NCI-H1930 (cell line): ENCODE measurements at places on chromosomes 16 and 17.
A peak's percentile ranks its signal among the peaks of the same experiment; 100 is the strongest.

- no peak for DNase-seq
These were observed 45.9 kb downstream of the KANSL1 start for GRCh38 chr17:46147296-46147695.

DNA sequence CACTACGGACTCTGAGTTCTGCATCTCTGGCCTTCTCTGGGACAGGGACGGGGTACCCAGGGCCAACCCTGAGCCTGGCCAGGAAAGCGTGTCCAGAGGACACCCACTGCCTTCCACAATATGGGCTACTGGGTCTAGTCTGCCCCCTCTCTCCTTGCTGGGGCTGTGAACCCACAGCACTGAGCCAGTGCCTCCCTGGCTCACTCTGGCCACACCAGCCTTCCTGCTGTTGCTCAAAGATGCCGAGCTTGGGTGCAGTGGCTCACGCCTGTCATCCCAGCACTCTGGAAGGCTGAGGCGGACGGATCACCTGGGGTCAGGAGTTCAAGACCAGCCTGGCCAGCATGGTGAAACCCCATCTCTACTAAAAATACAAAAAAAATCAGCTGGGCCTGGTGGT, 24.8 kb downstream of the PITPNM3 start:
- no peak for DNase-seq

DNA sequence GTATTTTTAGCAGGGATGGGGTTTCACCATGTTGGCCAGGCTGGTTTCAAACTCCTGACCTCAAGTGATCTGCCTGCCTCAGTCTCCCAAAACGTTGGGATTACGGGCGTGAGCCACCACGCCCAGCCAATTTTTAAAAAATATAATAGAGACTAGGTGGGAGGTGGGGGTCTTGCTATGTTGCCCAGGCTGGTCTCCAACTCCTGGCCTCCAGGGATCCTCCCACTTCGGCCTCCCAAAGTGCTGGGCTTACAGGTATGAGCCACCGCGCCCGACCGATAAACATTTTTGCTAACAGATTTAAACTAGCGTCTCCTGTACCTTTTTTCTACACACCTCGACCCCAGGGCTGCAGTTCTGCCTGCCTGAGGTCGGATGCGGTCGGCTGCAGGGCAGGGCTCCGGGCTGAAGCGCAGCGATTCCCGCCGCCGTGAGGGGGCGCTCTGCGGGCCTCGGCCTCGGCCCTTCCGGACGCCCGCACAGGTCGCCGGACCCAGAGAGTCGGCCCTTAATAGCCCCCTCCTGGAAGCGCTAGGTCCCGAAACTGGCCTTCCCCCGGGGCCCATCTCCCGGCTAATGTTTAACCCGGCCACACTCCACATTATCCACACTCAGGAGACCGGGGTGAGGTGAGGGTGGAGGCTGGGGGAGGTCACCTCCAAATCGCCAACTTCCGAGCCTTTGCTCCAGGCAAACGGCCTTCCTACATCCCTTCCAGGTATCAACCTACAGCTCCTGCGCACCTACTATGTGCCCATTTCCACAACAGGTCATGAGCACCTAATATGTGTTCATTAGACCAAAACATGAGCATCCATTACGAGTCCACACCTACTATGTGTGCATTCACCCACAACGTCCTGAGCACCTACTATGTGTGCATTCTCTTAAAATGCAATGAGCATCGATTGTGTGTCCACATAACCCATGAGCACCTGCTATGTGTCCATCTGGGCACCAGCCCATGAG, 2.0 kb upstream of the GLIS2 start:
- peak; percentile 81 for DNase-seq

DNA sequence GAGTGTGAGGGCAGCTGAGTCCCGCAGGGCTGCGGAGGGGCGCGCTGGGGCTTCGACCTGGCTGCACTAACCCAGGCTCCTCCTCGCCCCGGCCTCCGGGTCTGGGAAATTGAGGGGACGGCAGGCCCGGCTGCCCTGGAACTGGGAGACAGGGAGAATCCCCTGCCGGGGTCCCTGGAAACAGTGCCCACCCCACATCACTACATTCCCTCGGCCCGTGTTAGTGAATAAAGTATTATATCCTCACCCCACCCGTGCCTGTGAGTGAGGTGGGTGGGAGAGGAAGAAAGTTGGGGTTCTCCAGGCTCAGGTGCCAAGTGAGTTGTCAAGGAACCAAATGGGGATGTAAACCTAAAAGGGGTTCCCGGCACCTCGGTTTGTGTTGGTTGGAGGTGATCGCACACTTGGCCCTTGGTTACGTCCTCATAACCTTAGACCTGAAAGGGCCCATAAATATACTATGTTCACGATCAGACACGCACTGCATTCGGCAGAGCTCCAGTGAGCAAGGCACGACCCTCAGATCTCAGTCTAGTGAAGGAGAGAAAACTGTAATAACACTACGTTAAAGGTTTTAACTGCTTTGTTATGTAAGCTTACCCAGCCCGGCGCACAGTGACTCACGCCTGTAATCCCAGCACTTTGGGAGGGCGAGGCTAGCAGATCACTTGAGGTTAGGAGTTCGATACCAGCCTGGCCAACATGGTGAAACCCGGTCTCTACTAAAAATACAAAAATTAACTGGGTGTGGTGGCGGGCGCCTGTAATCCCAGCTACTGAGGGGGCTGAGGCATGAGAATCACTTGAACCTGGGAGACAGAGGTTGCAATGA, 11.2 kb downstream of the ZNF771 start:
- DNase-seq, result no peak

- DNase-seq, result no peak
These were observed 14.7 kb downstream of the CCR7 start for GRCh38 chr17:40550608-40551007.

- DNase-seq, result no peak
These were observed 32.5 kb downstream of the BAIAP2 start for GRCh38 chr17:81067391-81067811.

- no peak for DNase-seq
These were observed 259.7 kb downstream of the SEC14L1 start for GRCh38 chr17:77400445-77400870.

DNA sequence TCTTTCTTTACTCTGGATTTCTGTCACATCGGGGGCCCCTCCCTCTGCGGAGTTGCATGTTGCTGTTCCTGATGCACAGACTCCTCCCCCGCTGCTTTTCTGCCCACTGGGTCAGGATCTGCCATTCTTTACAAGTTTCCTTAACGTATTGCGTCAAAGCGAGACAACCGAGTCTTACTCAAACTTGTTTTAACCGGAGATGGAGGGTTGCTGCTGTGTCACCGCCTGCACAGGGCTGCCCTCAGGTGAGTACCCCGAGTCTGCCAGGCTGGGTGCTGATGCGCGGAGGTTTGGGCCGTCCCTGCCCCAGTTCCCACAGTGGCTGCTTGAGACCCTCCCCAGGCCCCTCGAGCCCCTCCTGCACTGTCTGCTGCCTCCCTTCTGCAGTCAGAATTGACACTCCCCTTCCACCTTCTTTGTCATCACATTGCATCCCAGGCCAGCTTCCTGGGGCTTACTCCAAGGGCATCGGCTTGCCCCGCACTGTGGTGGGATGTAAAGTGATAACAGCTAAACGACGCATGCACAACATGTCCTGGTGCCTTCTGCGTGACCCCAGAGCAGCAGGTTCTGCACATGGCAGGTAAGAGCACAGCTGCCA, 19.3 kb downstream of the CARHSP1 start:
- no peak for DNase-seq

DNA sequence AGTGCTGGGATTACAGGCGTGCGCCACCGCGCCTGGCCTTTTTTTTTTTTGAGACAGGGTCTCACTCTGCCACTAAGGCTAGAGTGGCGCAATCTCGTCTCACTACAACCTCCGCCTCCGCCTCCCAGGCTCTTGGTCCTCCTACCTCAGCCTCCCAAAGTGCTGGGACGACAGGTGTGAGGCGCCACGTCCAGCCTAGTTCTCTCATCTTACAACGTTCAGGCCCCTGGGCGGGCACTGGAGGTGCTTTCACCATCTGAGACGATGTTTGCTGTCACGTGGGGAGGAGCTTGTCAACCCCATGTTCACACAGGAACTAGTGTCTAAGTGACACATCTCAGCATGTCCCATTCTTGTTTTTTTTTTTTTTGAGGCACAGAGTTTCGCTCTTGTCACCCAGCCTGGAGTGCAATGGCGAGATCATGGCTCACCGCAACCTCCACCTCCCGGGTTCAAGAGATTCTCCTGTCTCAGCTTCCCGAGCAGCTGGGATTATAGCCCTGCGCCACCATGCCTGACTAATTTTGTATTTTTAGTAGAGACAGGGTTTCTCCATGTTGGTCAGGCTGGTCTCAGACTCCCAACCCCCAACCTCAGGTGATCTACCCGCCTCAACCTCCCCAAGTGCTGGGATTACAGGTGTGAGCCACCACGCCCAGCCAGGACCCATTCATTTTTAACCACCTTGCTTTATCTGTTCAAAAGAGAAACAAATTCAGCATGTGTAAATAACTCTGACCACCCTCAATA, 5.2 kb upstream of the FANCA start:
- no peak for DNase-seq

GRCh38 chr16:57786632-57787518, 15.4 kb downstream of the KIFC3 start:
- DNase-seq, result no peak

DNA sequence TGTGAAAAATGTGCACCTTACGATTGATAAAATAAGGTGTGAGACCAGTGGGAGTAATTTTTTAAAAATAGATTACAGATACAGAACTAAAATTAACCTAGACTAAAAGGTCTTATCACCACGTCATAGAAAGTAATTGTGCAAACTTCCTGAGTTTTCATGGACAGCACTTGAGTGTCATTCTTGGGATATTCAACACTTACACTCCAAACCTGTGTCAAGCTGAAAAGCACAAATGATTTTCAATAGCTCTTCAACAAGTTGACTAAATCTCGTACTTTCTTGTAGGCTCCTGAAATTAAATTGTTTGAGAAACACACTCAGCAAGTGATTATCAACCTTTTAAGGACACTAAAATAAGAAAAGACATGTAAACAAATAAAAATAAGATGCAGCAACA, 20.5 kb downstream of the BRCA1 start:
- no peak for DNase-seq

- DNase-seq, result no peak
These were observed 18.9 kb upstream of the MYH10 start for GRCh38 chr17:8649157-8650118.

- DNase-seq, result no peak
These were observed 300.9 kb downstream of the C16orf95 start for GRCh38 chr16:87016046-87017035.

DNA sequence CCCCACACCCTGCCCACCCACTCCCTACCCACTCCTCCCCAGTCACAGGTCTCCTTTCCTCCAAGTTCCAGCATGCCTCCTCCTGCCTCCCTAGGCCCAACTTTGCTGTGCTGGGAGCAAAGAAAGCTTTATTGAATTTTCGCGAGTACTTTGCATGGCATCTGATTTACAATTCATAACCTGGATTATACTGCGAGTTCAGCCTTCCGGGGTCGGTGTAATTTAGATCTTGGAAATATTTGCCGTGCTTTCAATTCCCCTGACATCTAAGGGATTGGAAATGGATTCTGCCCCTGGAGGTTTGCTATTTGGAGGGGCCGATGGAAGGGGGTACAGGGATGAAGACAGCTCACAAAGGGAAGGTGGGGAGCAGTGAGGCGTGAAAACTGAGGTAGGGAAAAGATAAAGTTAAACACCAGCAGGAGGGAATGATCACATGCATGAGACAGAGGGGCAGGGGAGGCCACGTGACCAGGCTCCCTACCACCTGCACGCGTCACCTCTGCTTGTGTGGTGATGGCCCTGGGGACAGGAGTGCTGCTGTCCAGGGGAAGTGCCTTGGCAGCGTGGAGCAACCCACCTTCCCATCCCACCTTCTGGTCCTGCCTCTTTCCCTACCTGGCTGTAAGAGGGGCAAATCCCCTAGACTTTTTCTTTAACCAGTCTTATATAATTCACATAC, 132.3 kb upstream of the RPL38 start:
- no peak for DNase-seq

GRCh38 chr17:77681861-77682260, 276.6 kb upstream of the TNRC6C start:
- no peak for DNase-seq

DNA sequence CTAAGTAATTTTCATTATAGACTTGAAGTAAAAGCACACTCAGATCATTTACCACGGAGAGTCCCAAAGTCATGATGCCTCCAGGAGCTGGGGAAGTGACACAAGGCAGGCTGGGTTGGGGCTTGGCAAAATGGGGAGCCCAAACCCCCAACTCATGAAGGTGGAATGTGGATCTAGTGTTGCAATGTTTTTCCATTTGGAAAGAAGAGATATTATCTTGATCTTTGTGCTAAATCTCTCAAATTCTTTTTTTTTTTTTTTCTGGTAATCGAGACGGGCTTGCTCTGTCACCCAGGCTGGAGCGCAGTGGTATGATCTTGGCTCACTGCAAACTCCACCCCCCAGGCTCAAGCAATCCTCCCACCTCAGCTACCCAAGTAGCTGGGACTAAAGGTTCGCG, 7.5 kb upstream of the KCNG4 start:
- no peak for DNase-seq

DNA sequence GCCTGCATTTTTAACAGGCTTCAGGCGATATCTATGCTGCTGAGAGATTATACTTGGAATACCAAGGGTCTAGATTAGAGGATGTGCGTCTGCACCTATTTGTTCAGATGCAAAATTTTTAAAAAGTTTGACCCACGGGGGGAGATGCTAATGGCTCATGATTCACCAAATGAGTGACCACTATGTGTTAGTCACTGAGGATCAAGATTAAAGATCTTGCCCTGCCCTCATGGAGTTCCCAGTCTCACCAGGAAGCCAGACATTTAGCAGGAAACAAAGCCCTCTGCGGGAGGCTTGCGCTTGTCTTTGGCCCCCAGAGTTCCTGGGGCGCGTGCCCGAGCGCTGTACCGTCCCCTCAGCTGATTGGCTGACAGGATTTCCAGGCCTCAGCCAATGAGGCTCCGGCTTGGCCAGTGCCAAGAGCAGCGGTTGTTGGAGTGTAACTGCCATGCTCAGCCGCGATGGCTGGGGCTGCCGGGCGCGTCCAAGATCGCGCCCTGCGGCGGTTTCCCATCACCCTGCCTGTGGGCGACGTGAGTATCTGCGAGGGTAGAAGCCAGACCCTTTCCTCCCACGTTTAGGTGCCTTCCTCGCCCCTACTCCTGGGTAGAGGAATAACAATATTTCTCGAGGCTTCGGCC, 4.5 kb upstream of the DDX19B start:
- no peak for DNase-seq

DNA sequence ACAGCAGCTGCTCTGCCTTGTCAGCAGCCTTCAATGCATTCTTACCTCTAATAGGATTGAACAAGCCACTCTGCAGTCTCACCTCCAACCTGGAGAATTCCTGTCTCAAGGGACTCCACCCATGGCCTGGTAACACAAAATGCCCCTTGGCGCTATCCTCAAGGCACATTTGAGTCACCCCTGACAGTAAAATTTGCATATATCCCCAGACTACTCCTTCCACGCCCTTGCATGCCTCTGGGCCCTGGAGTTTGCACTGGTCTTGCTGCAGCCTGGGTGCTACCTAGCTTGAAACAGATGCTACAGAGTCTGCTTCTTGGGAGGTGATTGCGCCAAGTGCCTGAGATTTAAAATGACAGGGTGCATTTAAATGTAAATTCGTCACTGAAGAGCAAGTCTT, 391.4 kb upstream of the MAF start:
- DNase-seq, result no peak
